ENCODE measurements at places on chromosomes 2 and 18. TPM values are rescaled to one million over a fixed set of nuclear protein-coding genes. Genes with fewer than 3 reads are reported as not detected.

SCYGR2 gene
- not detected for total RNA-seq

NDUFV2 gene
- total RNA-seq: 394 TPM

INHA gene
- total RNA-seq: not detected

IMPACT gene
- total RNA-seq: 27.6 TPM

DNA sequence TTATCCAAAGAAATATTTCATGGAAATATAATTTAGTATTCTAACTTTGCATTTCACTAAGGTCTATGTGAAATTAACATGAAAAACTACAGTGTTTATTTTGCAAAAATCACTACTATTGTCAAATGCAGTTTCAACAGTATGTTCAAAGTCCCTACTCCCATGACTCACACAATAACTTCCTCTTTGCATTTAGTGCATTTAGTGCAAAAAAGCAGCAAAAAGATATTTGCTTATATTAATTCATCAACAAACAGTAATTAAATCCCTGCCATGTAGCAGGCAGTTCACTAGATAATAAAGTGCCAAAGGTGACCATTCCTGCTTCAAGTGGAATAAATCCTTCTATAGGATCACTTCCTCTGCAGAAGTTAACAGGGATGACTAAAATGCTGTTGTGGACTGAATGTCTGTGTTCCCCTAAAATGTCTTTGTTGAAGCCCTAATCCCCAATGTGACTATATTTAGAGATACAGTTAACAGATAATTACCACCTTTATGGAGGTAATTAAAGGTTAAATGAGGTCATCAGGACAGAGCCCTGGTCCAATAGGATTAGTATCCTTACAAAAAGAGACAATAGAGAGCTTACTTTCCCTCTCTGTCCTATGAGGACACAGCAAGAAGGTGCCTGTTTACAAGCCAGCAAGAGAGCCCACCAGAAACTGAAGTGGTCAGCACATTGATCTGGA, 61.7 kb downstream of the STK39 start:
- no peak for DNase-seq

DNA sequence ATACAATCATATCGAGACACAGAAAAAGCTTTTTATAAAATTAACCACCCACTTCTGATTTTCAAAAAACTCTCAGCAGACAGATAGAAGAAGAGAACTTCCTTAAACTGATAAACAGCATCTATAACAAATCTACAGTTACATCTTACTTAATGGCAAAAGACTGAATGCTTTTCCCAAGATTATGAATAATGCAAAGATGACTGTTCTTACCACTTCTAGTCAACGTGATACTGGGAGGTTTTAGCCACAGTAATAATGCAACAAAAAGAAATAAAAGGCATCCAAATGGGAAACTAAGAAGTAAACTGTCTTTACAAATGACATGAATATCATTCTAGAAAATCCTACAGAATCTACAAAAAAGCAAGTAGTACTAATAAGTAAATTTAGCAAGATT, 58.0 kb upstream of the TMEM247 start:
- no peak for DNase-seq

- DNase-seq: no peak
Measured at GRCh38 chr2:217741381-217741955, 261.3 kb downstream of the TNS1 start.

DNA sequence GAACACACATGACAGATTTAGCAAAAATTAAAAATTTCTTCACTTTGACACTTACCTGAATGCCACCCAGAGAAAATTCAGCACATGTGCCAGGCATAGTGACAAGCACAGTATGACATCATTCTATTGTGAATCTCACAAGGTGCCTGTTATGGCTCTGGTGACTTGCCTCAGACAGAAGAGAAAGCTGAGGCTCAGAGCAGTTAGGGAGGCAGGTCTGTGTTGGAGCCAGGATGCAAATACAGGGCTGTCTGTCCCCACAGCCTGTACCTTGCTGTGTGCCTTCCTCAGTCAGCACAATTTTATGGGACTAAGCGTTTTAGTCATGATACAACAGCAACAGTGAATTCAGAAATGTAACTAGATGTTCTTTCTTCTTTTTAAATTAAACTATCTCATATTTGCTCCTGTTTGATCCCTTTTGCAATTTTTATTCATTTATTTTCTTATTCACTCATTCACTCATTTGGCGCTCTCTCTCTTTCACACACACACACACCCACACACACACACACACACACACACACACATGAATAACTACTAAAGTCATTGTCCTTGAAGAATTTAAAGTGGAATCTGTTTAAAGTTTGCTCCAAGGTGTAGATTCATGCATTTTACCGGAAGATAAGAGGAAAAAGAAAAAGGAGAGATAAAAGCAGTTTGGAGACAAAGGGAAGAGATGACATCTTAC, 37.9 kb upstream of the CTAGE1 start:
- DNase-seq: no peak

GRCh38 chr2:180122874-180123273, 115.8 kb upstream of the CWC22 start:
- DNase-seq: no peak

GRCh38 chr2:166944909-166945308, 56.6 kb downstream of the XIRP2 start:
- DNase-seq: no peak

DNA sequence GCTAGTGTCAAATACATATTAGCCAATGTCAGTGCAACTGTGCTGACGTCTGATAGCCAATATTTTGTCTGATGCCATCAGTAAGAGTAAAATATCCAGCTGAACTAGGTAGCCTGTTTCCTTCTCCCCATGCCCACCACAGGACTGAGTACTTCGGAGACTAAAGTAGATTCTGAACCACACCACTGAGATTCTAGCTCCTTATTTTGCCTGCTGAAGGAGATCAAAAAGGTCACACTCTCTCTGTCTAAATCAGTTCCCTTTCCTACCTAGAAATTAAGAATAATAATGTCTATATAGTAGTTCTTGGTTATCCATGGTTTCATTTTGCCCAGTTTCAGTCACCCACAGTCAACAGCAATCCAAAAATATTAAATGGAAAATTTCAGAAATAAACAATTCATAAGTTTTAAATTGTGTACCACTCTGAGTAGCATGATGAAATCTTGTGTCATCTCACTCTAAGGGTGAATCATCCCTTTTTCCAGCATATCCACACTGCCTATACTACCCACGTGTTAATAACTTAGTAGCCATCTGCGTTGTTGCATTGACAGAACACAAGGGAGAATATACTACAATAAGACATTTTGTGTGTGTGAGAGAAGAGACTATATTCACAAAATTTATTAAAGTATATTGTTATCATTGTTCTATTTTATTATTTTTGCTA, 1043.3 kb upstream of the PIK3C3 start:
- no peak for DNase-seq

DNA sequence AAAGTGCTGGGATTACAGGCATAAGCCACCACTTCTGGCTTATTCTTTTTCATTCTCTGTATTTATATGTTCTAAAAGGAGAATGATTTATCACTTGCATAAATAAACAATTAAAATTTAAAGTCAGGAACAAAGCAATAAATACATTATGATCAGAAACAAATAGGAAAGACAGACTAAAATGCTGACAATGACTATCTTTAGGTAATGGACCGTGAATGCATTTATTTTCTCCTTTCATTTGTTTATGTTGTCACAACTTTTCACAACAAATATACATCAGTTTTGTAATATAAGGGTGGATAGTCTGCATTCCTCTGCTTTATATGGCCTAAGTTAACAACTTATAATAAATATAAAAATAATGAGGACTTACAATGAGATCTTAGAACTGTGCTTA, 199.2 kb upstream of the EPHA4 start:
- DNase-seq: no peak

DNA sequence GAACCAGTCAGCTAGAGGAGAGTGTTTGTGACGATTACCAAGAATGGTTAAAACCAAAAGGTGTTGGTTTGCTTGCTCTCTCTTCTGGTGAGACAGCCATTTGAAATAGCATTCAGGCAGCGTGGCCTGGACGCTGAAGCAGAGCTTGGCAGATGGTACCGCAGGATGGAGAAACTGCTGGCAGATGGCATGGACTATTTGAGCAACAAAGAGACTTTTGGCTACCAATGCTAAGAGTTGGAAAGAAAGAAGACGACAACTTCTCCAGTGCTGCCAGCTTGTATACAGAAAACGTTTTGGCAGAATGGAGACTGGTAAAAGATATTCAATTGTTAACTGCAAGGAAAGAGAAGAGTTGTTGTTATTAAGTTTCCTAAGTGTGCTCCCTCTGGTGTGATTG, 315.0 kb downstream of the PARD3B start:
- DNase-seq: no peak

Measured in activated T-cell treated with anti-CD3 and anti-CD28 coated beads, Interleukin-2, amount 50 U/mL, for 72 hours (primary cell).